Cerebellum (tissue), 4 donors: ENCODE measurements at places on chromosomes 12 and 14.
A peak's percentile ranks its signal among the peaks of the same experiment; 100 is the strongest.

GRCh38 chr12:19528750-19529149 lies 89.5 kb downstream of the AEBP2 start:
- DNase-seq = no peak

- DNase-seq = no peak
These were observed 22.3 kb downstream of the ZNF268 start for GRCh38 chr12:133203344-133204263.

- no peak for DNase-seq
These were observed 1.3 kb upstream of the KCNH5 start for GRCh38 chr14:63046339-63047268.

- DNase-seq = no peak
These were observed 23.5 kb downstream of the OTUB2 start for GRCh38 chr14:94049625-94050023.

GRCh38 chr12:49557917-49558215 lies 10.1 kb downstream of the MCRS1 start:
- DNase-seq = no peak

DNA sequence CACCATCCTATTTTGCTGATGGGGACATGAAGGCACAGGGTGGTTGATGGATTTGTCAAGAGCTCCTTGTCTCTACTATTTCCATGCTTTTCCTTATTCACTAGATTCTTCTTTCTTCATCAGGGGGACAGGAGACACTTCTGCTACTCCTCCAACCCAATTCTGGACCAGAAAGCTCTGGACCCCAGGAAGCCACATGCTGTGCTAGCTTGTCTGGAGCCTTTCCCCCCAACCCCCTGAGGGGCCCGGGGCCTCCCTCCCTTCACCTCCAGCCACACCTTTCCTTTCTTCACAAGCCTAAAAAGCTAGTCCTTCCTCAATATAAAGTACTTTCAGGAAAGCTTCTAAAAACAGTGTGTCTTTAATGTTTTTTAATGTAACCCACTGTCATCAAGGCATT lies 75.1 kb upstream of the CAPRIN2 start:
- no peak for DNase-seq

DNA sequence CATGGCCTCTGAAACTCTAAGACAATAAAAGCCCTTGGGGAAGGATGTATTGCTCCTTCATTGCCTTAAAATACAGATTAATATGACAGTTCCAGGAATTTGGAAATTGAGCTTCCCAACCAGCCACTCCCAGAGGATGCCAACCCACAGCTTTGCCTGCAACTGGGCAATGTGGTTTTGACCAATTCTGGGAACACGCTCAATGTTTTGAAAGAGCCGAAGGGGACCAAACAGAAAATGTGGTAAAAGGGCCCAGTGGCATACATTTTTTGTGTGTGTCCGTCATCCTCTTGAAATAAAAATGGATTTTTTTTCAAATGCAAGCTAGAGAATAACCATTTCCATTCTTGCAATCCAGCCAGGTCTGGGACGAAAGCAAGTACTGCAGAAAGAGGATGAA lies 88.3 kb upstream of the PLEKHG7 start:
- no peak for DNase-seq

- DNase-seq = no peak
These were observed 41.7 kb upstream of the OR5AU1 start for GRCh38 chr14:21197418-21198205.

DNA sequence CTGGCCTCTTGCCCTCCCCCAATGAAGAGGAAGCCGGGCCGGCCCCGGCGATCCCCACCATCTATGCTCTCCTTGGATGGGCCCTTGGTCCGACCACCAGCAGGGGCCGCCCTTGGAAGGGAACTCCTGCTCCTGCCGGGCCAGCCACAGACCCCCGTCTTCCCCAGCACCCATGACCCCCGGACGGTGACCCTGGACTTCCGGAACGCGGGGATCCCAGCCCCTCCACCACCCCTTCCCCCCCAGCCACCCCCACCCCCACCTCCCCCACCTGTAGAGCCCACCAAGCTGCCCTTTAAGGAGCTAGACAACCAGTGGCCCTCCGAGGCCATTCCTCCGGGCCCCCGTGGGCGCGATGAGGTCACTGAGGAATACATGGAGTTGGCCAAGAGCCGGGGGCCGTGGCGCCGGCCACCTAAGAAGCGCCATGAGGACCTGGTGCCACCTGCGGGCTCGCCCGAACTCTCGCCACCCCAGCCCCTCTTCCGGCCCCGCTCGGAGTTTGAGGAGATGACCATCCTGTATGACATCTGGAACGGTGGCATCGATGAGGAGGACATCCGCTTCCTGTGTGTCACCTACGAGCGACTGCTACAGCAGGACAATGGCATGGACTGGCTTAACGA lies 19.4 kb downstream of the SETD1B start:
- no peak for DNase-seq

DNA sequence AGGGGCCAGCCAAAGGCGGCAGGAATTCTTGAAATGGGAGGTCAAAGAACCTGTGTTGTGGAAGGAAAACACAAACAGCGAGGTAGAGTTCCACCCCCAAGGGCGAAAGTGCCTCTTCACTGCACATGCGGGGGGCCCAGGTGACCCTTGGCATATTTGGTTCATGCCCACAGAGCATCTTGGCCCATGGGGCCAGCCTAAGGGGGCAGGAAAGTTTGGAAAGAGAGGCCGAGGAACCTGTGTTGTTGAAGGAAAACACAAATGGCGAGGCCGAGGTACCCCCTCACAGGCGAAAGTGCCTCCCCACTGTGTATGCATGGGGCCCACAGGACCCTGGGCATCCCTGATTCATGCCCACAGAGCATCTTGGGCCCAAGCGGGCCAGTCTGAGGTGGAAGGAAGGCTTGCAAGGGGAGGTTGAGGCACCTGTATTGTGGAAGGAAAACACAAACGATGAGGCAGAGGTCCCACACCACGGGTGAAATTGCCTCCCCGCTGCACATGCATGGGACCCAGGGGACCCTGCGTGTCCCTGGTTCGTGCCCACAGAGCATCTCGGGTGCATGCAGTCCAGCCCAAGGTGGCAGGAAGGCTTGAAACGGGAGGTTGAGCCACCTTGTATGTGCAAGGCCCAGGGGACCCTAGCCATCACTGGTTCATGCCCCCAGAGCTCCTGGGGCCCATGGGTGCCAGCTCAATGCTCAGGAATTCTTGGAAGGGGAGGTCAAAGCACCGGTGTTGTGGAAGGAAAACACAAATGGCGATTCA lies 384.1 kb downstream of the ALG10 start:
- DNase-seq = no peak

DNA sequence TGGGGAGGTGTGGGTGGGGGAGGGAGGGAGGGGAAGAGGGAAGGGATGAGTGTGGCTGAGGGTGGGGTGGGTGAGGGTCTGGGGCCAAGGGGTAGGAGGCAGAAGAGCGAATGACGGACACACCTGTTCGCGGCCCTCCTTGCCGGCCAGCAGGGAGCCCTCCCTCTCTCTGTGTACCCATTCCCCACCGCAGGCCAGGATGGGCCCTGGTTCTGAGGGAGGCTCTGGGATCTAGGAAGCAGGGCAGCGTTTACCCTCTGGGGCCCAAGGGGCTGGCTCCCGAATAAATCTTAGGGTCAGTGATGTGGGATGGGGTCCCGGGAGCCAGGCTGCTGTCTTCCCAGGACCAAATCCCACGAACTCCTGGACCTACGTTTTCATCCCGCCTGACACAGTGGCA lies 46.0 kb upstream of the ESRRB start:
- DNase-seq = no peak

DNA sequence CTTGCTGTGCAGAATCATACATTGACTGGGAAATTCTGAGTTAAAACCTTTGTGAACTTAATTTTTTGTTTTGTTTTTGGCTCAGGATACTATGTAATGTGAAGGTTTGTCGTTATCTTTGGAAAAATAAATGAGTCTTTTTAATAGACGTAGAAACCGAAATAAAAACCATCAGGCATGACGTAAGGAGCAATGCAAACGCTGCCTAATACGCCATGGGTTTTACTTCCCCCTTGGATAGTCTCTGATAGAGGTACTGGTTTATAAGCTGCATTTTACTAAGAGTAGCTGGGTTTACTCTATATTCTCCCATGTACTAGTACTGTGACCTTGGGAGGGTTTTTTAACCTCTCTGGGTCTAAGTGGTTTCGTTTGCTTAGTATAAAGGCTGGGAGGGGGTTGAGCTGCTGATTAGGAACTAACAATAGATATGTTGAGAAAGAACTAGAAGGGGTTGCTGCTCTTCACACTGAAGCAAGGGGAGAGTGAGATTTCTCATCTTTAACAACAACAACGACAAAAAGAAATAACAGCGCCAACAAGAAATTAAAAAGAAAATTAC lies 66.8 kb upstream of the SLCO1C1 start:
- DNase-seq = no peak

- DNase-seq = no peak
These were observed 55.1 kb upstream of the E2F7 start for GRCh38 chr12:77120156-77121085.

DNA sequence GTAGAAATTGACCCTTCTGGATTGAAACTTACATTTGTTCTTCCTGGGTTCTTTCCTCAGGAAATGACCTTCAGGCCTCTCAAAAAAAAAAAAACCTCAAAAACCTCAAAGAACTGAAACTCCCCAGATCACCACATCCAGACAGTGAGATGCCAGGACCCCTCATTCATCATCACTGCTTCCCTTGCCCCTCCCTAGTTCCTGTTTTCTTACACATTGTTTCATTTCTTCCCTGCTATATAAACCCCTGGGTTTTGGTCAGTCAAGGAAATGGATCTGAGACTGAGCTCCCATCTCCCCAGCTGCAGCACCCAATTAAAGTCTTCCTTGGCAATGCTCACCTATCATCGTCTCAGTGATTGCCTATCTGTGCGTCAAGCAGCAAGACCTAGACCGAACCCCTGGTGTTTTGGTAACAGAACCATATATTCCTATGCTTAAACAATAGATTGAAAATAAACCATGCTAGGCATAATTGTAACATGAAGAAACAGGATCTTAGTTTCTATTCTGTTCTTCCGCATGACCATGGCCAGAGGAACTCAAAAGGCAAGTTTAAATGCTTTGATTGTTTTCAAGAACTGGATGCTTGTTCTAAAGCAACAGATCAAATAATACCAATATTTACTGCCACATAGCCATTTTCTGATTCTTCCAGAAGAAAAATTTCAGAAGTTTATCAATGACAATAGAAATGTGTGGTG lies 108.0 kb upstream of the MAX start:
- no peak for DNase-seq

DNA sequence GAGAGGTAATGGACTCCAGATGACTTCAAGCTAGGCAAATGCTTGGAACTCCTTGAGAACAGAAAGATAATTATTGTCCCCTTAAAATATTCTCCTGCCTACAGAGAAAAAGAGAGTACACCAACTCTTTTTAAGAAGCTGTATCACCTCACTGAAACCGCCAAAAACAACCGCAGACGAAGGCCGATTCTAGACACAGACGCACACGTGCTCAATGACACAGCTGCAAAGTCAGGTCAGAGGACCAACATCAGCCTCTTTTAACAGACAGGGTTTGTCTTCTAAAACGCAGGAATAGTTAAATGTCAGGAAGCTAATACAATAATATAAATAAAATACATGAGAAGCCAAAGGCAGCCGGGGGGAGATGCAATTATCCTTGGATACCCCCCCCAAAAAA lies 19.0 kb downstream of the SLC15A4 start:
- DNase-seq = no peak

DNA sequence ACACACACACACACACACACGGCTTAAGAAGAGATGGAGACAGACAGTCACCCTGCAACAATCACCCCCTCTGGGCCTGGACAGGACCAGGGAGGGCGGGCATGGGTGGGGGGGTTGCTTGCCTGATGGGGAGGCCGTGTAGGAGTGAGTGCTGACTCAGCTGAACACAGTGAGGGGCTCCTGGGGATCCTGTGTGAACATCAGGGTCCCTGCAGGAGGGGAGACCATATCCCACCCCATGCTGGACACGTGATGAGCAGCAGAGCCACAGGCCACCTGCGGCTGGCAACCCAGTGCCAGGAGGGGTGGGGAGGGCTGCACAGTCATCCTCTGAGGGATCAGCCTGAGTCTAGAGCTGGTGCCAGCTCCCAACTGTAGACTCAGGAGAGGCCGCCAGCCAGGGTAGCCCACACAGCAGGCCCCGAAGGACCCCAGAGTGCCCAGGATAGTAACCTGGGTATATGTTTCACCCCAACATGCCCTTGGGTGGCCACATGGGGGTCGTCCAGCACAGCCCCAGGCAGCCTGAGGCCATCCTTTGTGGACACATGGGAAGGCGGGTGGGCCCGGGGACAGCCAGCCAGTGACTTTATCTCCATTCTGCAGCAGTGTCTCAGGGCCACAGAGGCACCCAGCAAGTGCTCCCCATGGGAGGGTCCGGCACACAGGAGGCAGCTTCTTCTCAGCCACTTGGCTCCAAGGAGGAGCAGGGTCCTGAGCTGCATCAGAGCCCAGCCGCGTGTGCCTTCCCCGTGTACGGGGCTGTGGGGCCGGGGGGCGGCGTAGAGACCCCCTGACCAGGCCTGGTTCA lies 73.7 kb upstream of the SFSWAP start:
- DNase-seq = peak; percentile 1

- DNase-seq = no peak
These were observed 29.1 kb downstream of the CCDC88C start for GRCh38 chr14:91388551-91388975.

DNA sequence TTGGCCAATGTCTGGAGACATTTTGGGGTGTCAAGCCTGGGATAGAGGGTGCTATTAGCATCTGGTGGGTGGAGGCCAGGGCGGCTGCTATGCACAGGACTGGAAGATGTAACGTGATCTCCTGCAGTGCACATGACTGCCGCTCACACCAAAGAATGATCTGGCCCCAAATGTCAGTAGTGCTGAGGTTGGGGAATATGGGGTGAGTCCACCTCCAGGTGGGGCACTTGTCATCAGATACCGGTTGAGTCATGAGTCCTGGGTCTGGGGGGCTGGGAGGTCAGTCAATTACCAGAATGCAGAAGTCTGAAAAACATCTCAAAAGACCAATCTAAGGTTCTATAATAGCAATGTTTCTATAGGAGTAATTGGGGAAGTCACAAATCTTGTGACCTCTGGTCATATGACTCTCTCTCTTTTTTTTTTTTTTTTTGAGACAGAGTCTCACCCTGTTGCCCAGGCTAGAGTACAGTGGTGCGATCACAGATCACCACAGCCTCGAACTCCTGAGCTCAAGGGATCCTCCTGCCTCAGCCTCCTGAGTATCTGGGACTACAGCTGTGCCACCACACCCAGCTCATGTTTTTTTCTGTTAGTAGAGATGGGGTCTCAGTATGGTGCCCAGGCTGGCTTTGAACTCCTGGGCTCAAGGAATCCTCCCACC lies 6.0 kb upstream of the SDSL start:
- no peak for DNase-seq

GRCh38 chr14:96598332-96598928 lies 96.2 kb downstream of the PAPOLA start:
- no peak for DNase-seq
